SW 1271 (cell line): ENCODE measurements at places on chromosomes 1 and 21.

DNA sequence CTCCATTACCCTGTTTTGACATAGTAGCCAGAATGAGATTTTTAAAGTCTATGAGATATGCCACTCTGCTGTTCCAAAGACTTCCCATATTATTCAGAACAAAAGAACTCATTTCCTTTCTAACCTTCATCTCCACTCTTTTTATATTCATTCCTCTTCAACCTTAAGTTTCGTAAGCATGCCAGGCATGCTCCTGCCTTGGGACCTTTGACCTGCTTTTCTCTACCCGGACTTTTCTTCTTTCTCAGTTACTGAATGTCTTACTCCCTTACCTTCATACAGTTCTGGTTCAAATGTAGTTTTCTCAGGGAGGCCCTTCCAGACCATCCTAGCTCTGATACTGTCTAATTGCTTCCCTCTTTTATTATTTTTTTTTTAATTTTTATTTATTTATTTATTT, 81.1 kb downstream of the TNNI3K start:
- DNase-seq: no peak

GRCh38 chr1:22484706-22485345, 33.2 kb downstream of the ZBTB40 start:
- no peak for DNase-seq

DNA sequence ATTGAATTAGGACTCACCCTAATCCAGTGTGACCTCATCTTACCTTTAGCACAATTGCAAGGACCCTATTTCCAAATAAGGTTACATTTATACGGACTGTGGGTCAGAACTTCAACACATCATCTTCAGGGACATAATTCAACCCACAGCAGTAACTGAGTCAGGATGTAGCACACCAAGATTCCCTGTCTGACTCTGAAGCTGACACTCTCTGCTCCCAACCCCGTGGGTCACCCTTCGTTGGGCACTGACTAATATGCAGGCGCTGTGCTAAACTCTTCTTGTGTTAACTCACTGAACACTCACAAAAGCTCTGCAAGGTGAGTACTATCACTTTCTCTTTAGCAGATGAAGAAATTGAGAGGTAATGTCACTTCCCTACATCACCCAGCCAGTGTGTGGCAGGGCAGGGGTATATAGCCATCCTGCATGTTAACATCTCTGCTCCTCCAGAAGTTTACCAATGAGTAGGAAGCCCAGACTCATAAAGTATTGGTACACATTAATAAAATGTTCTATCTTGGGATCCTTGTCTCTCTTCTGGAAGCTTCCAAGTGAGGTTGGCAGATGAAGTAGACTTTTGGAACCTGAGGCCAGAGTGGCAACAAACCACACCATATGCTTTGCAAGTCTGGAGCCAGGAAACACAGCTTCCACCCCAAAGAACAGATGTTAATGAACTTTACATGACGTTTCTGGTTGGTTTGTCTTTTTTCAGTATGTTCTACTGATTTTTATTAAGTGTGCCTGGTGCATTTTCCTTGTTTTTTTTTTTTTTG, 139.2 kb upstream of the KLHDC7A start:
- DNase-seq: no peak

DNA sequence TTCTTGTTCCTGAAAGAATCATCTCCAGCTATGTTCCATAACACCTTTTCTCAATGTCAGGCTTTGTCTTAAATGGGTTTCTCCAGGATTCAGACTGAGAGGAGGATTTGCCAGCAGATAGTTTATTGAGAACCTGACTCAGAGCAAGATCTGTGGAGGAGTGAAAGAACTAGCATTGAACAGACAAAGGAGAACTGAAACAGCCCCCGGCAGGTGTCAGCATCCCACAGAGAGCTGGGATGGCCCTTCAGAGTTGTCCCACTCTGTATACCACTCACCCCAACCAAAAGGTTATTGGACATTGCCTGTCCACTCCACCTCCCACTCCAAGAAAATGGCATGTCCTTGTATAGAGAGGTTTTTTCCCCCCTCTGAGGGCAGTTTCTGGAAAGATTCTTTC, 270.7 kb downstream of the PAPPA2 start:
- DNase-seq: no peak

DNA sequence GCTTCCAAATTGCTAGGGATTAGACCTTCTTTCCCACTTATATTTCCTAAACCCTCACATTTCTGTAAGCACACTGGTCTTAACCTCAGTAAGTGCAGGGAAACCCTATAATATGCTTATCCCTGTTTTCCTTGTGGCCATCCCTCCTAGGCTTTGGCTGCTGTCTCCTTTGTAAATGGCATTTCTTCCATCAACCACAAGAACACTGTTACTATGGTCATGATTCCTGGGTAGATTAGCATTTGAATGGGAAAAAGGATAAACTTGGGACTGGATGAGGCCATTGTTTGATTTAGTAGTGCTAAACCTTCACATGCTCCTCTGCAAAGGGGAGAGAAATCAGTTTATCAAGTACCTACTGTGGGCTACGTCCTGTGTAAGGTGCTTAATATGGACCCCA, 16.2 kb upstream of the AGO3 start:
- DNase-seq: no peak

DNA sequence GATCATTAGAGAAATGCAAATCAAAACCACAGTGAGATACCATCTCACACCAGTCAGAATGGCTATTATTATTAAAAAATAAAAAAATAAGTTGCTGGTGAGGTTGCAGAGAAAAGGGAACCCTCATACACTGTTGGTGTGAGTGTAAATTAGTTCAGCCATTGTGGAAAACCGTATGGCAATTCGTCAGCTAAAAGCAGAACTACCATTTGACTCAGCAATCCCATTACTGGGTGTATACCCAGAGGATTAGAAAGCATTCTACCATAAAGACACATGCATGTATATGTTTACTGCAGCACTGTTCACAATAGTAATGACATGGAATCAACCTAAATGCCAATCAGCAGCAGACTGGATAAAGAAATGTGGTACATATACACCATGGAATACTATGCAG, 42.2 kb downstream of the GIPC2 start:
- no peak for DNase-seq

DNA sequence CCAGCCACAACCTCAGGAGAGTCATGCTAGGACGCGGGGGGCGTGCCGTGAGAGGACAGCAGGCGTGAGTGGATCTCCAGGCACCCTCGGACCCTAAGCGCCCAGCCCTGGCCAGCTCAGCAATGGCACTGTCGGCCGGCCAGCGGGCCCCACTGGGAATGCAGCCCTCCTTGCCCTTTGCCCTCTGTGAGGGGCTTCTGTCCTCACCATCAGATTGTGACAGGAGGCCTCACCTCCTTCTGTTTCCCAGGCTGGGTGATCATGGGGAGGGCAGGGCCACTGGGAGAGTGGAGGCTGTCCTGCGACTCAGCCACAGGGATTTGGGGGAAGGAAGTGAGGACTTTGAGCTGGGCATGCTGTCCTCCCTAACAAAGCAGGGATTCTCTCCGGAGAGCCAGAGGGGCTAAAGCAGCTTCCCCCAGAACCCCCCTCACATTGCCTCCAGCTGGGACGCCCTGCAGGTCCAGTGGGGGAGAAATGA, 6.6 kb upstream of the LRRC3 start:
- DNase-seq: no peak
